ENCODE measurements at places on chromosomes 5 and 9.

DNA sequence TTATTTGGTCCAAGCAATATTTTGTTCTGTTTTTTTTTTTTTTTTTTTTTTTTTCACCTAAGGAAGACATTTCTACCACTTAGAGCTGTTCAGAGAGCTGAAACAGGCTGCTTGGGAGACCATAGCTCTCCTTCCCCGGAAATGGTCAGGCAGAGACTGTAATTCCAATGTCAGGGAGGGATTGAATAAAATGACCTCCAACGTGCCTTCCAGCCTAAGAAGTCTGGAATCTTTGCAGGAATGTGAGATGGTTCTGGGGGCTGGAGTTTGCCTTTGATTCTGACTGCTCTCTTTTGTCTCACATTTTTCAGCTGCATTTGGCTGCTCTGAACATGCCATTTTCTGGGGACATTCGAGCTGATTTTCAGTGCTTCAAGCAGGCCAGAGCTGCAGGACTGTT is 38.3 kb upstream of the TGFBR1 start:
- H3K27me3 ChIP-seq: no peaks in the 10 kb centered on the region
- H3K27ac ChIP-seq: no peak overlapping the region
- no peak for DNase-seq

DNA sequence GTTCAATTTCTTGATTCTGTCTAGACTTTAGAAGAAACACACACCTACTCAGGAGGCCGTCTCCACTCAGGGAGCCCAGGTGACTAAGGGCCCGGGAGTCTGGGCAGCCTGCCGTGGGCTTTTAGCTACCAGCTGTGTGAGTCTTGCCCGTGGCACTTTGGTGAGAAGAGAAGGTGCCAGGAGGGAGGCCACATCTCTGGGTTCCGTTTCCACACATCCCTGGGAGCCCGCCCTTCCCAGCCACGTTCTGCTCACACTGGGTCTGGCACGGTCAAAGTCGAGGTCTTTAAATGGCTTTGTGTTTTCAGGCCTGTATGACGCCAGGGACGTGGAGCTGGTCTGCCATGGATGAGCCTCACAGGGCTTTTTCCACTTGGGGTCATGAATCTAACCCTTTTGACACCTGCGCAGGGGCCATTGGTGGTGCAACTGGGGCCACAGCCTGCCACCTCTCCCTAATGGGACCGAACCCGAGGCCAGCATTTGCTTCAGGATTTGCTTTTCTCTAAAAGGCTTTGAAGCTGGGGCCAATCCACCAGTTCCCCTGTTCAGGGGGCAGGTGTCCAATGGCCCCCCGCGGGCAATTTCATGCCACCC is 17.2 kb upstream of the FCN2 start:
- H3K4me3 ChIP-seq: no peak overlapping the region
- H3K27me3 ChIP-seq: no peaks in the 10 kb centered on the region
- no peaks in the 10 kb centered on the region for H3K36me3 ChIP-seq
- no peaks in the 10 kb centered on the region for H3K4me1 ChIP-seq
- DNase-seq: no peak

- DNase-seq: no peak
- no peaks in the 10 kb centered on the region for H3K4me1 ChIP-seq
- H3K27ac ChIP-seq: no peak overlapping the region
- H3K36me3 ChIP-seq: no peaks in the 10 kb centered on the region
- H3K4me3 ChIP-seq: no peak overlapping the region
These were observed 12.7 kb upstream of the GOLM1 start for GRCh38 chr9:86112057-86112456.

DNA sequence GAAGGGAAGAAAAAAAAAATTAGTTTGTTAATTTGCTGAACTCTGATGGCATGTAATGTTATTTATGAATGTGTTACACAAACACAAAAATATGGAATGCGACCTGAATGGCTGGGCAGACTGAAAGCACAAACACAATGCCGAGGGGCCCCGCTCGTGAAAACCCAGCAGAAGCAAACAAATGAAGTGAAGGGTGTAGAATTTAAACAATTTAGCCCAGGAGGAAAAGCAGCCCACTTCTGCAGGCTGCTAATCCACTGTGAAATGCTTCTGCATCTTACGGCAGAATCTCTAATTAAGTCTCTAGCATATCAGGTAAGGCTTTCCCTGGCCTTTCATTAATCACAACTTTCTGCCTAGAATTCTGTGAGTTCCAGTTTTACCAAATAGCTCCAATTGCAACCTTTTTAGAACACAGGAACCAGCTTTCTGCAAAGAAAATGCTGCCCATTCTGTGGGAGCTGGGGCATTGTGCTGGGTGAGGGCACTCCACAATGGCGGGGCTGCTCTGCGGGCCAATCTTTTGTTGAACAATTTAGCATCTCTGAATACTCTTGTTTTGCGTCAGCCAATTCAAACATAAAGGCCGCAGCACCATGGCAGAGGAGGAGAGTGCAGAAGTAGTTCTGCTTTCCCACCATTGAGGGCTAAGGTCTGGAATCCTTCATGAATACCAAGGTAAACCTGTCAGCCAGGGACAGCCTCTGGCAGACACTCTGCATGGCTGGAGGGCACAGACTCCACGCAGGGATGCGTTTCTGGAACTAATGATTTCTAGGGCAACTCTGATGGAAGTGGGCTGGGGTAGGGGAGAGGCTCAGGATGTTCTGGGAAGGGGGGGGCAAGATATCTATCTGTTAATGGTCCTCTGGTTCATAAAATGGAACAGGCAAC is 66.4 kb downstream of the PTCH1 start:
- no peak overlapping the region for H3K27ac ChIP-seq
- no peak for DNase-seq
- H3K36me3 ChIP-seq: peaks cover 33% of the 10 kb centered on the region
- H3K27me3 ChIP-seq: no peaks in the 10 kb centered on the region

DNA sequence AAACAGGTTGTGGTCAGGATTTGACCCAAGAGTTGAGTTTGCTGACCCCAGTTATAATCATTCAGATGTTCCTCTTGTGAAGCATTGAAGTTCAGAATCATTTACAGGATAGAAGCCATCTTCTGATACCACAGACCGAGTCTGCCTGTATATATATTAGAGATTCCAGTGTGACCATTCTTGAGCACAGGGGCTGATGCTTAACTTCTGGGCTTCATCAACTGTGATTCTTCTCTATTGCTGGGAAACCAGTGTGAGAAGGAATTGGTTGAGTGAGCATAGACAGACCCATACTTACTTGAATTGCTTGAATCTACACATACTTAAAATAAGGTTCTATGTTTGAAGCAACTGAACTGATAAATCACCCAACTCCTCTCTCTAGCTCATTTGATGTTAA is 27.9 kb upstream of the PCAT7 start:
- no peaks in the 10 kb centered on the region for H3K4me1 ChIP-seq
- no peak overlapping the region for H3K27ac ChIP-seq
- DNase-seq: no peak
- no peaks in the 10 kb centered on the region for H3K36me3 ChIP-seq
- no peaks in the 10 kb centered on the region for H3K27me3 ChIP-seq

GRCh38 chr5:174785120-174785680 is 60.8 kb downstream of the MSX2 start:
- DNase-seq: no peak
- H3K4me1 ChIP-seq: no peaks in the 10 kb centered on the region
- no peaks in the 10 kb centered on the region for H3K36me3 ChIP-seq

DNA sequence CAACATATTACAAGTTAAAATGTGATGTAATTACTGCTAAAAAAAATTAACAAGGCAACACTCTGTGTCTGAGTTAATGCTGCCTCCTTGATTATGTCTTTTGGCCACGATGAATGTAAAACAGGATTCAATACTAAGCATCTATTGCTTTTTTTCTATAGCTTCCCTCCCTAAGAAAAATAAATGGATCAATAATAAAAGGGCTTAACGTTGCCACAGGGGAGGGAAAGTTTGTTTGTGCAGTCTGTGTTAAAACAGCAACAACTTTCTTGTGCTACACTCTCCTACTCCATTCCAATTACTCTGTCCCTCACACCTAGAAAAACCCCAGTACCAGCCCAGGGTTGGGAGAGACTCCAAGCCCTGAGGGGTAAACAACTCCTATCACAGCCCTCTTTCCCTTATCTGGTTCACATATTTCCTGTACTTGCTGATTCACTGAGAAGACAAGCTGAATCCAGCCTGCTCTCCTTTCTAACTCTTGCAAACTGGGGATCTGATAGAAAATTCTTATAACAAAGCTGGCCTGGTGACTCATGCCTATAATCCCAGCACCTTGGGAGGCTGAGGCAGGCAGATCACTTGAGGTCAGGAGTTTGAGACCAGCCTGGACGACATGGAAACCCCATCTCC is 44.8 kb downstream of the PTPN3 start:
- DNase-seq: no peak
- peaks cover 3% of the 10 kb centered on the region for H3K4me1 ChIP-seq
- H3K36me3 ChIP-seq: no peaks in the 10 kb centered on the region
- H3K27ac ChIP-seq: no peak overlapping the region
- no peaks in the 10 kb centered on the region for H3K27me3 ChIP-seq

DNA sequence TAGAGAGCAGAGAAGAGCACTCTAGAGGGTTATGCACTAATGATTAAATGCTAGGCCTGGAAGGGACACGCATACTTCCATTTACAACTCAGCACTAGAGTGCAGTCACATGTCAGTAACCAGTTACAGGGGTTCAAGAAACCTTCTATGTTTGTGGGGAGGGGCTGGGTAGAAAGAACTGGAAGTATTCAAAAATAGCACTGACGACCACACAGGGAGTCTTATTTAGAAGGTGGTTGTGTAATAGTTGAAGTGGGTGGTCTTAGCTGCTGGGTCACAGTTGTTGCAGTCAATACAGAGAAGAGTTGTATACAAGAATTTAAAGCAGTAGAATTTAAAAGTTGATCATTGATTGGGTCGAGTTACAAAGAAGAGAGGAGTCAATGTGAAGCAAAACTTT is 15.4 kb downstream of the AOPEP start:
- H3K4me1 ChIP-seq: no peaks in the 10 kb centered on the region
- H3K27ac ChIP-seq: no peak overlapping the region
- no peak for DNase-seq
- H3K27me3 ChIP-seq: no peaks in the 10 kb centered on the region
- H3K4me3 ChIP-seq: no peak overlapping the region
- no peaks in the 10 kb centered on the region for H3K36me3 ChIP-seq

DNA sequence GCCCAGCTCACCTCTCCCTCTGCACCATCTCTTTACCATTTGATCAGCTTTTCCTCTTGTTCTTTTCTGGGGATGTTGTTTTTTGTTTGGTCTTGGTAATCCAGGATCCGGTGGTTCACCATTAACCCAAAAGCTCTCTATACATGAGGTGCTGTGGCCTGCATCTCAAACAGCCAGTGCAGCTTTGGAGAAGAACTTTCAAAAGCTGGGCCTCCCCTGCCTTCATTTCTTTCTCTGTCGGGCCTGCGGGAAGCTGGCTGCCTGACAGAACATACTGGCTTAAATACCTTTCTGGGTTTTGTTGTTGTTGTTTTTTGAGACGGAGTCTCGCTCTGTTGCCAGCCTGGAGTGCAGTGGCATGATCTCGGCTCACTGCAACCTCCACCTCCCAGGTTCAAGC is 12.1 kb downstream of the PSAT1 start:
- no peak overlapping the region for H3K27ac ChIP-seq
- no peaks in the 10 kb centered on the region for H3K4me1 ChIP-seq
- no peak for DNase-seq
- peaks cover 100% of the 10 kb centered on the region for H3K36me3 ChIP-seq
- H3K27me3 ChIP-seq: no peaks in the 10 kb centered on the region

DNA sequence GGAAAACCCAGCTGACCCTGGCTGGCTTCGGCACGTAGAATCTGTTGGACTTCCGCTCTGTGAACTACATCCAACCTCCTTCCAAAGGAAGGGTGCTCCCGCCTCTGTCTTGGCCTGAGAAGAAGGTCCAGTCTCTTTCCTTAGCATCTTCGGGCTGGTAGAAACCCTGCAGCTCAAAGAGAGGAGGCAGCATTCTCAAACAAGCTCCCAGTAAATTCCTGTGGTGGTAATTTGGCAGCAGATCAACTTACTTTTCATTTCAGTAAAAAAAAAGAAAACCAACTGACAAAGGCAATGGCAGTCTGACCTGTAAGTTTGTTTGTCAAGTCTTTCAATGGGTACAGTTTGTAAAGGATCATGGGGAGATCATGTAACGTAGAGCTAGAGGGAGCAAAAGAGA is 176.7 kb downstream of the MED10 start:
- H3K36me3 ChIP-seq: no peaks in the 10 kb centered on the region
- H3K27me3 ChIP-seq: no peaks in the 10 kb centered on the region
- no peak overlapping the region for H3K27ac ChIP-seq
- peaks cover 3% of the 10 kb centered on the region for H3K4me1 ChIP-seq

DNA sequence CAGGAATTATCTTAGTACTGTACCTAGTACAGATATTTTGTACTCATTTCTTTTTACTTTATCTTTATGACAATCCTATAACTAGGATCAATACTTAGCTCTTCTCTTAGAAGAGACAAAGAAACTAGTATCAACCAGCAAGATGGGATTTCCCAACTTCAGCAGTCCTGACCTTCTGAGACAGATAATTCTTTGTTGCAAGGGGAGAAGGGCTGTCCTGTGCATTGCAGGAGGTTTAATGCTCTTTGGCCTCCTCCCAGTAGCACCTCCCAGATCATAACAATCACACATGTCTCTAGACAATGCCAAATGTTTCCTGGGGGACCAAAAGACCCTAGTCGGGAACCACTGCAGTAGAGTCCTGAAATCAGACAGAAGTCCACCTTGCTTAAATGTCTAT is 424.3 kb upstream of the DMAC1 start:
- DNase-seq: no peak
- H3K4me1 ChIP-seq: no peaks in the 10 kb centered on the region
- H3K27ac ChIP-seq: no peak overlapping the region

DNA sequence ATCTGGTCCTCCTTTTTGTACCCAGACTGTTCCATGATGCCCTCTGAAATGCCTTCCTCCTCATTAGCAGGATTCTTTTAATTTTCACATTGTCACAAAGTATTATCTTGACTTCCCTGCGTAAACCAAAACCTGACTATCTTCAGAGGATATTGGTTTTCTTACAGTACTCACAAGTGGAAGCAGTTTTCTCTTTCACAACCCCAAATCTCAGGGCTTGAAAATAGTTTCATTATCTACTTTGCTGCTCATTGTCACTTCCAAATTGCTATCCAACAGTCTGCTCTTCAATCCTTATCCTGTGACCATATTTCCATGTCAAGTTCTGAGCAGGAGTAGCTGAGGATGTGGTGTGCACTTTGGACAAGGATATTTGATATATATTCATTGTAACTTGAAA is 324.1 kb downstream of the FAM170A start:
- peaks cover 9% of the 10 kb centered on the region for H3K4me1 ChIP-seq
- no peak overlapping the region for H3K27ac ChIP-seq
- no peak overlapping the region for H3K4me3 ChIP-seq

- H3K4me3 ChIP-seq: no peak overlapping the region
- H3K27me3 ChIP-seq: no peaks in the 10 kb centered on the region
- no peaks in the 10 kb centered on the region for H3K36me3 ChIP-seq
- DNase-seq: no peak
- H3K27ac ChIP-seq: no peak overlapping the region
These were observed 9.1 kb upstream of the ZNF608 start for GRCh38 chr5:124755565-124755964.

- H3K27ac ChIP-seq: no peak within 1 kb of the TSS
- H3K4me1 ChIP-seq: no peaks in the 10 kb centered on the region
- no peaks in the 10 kb centered on the region for H3K27me3 ChIP-seq
- H3K36me3 ChIP-seq: no peaks in the 10 kb centered on the region
These were observed at the start of gene PDCD1LG2 for GRCh38 chr9:5510360-5510931. Gene PDCD1LG2, plus strand, starts transcription at chr9:5510531. Its CDS starts 12,016 bp downstream, at chr9:5522547.
